ENCODE measurements at places on chromosomes 4 and X.

DNA sequence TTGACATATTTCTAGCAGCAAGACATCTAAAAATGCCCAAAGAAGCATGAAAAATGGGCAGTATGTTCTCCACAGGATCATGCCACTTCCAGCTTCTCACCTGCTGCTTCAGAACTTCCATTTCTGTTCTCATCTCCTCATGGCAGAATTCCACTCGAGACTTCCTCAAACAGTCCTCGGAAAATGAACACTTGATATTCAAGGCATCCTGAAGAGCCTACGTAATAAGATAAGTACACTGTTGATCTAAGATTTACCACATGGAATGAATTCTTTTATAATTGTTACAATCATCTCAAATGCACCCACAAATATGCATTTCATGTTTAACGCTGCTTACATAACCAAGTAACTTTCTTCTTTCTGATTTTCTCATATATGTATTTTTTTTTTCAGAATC, 14.1 kb downstream of the TNIP3 start:
- no peak for DNase-seq

DNA sequence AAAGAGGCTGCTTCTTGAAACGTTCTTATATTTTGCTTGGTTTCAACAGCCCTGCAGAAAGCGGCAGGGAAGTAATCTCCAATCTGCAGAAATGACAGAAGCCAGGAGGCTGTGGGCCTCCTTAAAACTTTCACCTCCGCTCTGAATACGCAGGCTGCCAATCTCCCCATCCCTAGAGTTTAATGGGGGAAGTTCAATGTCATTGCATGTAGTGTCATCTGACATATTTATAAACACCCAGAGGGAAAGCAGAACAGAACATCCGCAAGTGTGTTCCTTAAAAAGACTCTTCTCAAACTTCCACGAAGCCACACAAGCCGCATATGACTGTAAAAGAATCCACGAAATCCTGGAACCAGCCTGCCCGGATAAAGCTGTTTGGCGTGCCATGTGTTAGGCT, 148.8 kb upstream of the TBL1X start:
- no peak for DNase-seq

DNA sequence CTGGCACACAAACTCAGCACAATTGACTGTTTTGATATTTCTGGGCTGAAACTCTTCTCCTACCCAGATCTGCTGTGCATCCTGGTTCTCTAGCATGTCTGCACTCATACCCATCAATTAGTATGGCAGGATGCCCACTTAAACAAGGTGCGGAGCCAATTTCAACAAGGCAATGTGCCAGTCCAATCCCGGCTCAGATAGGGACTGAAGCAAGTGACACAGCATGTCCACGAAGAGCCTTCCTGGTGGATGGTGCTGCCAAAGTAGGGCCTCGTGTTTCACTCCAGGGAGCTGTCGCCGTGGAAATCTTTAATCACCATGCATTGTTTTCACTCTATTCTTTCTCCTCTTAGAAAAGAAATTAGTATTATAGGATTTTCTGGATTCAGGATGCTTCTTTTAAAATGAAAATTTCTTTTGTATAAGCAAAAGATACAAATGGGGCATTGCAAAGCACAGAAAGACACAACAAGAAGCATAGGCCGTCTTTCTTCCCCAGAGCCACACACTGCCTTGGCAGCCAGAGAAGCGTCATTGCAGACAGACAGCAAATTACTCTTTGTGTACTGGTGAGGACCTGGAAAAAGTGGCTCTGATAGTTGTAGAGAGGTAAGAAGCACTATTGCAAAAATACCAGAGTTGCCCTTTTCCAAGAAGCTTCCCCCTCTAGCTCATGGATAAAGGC, 40.6 kb upstream of the LSM6 start:
- DNase-seq = no peak

DNA sequence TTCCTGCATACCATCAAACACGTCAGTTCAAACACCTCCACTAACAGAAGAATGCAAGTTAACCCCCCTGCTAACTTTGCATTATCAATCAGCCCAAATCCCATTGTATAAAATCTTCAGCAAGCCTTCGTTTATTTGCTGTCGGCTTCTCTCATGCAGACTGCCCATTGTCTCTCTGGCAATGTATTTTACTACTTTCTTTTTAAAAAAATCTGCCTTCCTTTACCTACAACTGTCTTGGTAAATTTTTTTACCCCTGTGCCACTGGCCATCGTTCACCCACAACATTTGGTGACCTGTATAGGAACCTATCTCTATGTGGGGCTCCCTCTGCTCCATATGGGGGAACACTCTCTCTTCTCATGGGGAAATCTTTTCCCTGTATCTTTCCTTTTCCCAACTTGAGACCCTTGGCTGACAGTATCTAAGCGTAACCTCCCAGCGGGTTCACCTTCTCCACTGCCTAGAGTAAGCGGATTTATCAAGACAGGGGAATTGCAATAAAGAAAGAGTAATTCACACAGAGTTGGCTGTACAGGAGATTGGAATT, 244.6 kb downstream of the CPXCR1 start:
- no peak for DNase-seq

DNA sequence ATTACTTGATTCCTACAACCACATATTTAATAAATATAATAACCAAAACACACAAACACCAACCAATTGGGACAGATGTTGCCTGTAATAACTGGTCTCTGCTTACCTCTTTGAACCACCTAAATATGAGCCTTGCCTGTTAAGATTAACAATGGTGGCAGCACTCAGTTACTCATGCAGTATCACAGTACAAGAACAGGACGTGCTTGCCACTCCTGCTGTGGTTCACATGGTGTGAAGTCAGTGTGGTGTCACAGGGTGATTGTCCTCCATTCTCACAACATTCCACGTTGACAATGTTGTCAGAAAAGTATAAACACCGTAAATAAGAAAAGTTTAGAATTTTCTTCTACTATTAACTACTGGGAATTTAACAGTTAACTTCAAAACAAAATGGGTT, 365.0 kb downstream of the PPP3CA start:
- DNase-seq = no peak

DNA sequence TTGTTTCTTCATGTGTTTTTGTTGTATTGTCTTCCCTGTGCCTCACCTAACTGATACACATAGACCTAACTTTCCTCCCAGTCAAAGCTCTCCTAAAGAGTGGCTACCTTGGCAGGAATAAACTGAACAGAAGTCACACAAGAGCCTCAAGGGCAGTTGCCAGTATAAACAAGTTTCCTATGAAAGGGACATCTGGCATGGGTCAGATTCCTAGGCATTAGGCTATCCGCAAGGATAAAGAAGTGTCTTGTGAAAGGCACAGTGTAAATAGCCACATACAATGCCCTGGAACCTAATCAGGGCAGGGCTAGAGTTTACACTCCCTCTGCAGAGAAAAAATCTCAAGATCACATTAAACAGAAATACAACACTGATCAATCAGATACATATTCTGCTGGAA, 220.8 kb downstream of the SPANXN3 start:
- DNase-seq = no peak

DNA sequence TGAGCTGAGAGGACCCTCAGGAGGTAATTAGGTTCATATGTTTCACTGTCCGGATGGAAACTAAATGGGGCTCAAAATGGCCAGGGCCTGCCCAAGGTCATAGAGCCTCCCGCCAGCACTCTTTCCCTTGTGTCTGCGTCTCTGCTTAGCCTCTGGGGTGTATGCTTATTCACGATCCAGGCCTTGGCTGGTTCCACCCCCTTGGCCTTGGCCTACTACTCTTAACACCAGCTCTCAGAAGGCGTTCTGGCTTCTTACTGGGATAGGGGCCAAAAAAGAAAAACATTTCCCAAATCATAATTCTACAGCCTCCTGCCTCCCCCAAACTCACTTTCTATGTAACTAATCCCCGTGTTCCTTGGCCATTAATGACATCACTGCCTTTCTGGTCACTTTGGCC, 68.8 kb downstream of the RTL5 start:
- no peak for DNase-seq

DNA sequence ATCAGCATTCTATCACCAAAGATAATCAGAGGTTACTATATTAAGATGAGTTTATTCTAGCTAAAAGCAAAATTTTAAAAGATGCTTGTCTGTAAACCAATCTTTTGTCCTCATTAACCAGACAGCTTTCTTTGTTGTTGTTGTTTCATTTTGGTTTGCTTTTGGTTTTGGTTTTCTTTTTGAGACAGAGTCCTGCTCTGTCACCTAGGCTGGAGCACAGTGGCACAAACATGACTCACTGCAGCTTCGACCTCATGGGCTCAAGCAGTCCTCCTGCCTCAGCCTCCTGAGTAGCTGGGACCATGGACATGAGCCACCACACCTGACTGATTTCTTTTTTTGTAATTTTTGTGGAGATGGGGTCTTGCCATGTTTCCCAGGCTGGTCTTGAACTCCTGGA, 102.9 kb downstream of the COX18 start:
- DNase-seq = no peak

GRCh38 chr4:15711762-15712161, 8.9 kb downstream of the BST1 start:
- no peak for DNase-seq

GRCh38 chr4:82721819-82722423, 76.7 kb downstream of the SCD5 start:
- DNase-seq = no peak

GRCh38 chr4:153114771-153115321, 89.4 kb upstream of the TRIM2 start:
- DNase-seq = peak; percentile 38

DNA sequence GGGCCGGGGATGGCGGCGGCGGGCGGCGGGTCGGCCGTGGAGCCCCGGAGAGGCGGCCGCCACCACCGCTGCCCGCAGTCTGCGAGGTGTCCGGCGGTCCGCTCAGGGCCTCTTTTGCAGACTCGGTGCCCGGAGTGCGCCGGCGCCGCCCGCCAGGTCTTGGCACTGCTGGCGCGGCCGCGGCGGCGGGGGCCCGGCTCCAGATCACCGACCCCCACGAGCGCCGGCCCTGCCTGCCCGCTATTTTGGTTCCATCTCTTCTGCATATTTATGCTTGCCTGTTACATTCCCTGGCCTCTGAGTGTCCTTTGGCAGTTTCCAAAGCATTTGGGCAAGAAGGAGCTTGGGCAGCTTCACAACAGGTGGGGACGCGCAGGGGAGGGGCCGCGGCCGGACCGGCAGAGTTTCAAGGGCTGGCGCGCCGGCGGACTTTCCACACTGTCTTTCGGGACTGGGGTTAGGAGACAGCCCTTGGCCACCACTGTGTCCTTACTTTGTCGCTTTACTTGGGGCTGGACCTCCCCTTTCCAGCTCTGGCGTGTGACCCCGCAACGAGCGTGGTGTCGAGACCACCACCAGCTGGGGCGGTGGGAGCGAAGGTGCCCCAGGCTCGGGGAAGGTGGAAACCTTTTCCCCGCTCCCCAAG, 668 bp upstream of the TAPT1 start:
- DNase-seq = peak; percentile 58

- DNase-seq = no peak
Measured at GRCh38 chr4:174926958-174927357, 8.8 kb downstream of the ADAM29 start.

DNA sequence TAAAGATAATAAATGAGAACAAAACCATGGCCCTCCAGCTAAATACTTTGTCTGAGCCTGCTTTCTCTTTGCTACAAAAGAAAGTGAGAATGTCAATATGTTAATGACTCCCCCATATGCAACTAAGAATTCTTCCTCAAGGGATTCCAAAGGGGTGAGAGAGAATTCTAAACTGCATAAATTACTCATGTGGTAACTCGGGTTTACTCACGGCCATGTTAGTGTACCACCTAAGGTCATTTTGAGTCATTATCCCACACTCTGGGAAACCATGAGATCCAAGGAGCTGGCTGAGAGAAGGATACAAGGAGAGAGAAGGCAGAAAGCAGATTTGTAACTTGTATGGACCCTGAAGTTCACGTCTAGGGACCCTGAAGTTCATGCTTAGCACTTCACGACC, 190.3 kb downstream of the DHX15 start:
- DNase-seq = no peak

DNA sequence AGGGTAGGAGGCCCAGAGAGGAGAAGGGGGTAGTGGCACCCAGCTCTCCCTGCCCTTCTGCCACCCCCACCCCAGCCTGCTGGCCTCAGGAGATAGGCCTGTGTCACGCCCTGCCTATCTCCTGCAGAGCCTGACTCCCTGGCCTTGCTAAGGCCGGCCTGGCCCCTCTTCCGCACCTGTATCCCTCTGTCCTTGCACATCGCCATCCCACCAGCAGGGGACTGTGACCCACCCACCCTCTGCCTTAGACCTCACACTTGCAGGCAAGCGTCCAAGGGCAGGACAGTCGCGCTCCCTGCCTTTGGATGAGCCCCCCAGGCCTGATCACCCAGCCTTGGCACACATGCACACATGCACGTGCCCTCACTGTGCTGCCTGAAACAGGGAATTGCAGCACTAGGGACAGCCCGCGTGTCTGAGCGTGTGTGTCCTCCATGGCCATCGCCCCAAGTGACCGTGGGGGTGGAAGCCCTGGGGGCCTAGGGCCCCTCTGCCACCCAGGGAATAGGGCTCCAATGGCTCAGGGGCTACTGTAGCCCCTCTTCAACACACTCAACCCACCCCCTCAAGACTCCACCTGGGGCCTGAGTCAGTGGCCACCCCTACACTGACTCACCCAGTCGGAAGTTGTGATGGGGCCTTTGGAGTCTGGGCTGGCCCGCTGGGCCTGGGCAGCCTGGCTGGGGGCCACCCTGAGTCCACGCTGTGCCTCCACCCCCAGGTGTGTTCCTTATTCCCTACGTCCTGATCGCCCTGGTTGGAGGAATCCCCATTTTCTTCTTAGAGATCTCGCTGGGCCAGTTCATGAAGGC, 2.1 kb downstream of the SLC6A8 start:
- DNase-seq = no peak

- no peak for DNase-seq
Measured at GRCh38 chr4:99207069-99207743, 11.8 kb downstream of the ADH6 start.

- DNase-seq = no peak
Measured at GRCh38 chr4:4985844-4986243, 33.4 kb downstream of the CYTL1 start.

DNA sequence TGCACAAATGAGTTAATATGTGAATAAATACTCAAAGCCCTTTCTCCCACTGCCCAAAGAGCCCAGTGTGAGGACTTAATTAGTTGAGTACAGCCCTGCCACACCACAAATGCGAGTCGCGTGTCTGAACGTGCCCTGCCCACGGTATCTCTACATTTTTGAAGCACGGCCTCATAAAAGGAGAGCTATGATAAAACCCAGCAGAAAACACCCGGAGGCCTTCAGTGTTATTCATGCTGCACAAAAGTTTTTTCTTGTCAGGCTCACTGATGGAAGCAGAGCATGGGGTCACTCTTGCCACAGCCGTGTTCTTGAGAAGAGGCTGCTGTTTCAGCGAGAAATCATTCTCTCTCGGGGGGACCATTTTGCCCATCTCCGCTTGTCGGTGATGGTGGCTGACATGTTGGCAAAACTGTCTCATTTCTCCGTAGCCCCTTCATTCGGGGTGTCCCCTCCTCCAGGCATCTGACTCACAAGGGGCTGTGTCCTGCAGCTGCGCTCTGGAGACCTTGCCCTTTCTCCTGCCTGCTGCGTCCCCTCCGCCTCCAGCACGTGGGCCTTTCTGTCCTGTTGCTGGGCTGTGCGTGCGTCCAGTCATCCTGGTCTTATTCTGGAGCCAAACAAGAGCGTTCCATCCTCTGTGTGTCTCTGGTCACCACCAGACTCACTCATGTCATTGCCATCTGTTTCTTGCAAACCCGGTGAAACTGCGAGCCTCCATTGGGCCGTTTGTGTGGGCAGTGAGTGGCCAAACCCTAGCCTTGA, 88.8 kb downstream of the SORCS2 start:
- DNase-seq = no peak
